Muscle of back (tissue), 13 donors: ENCODE measurements at places on chromosomes 7 and 10.

DNA sequence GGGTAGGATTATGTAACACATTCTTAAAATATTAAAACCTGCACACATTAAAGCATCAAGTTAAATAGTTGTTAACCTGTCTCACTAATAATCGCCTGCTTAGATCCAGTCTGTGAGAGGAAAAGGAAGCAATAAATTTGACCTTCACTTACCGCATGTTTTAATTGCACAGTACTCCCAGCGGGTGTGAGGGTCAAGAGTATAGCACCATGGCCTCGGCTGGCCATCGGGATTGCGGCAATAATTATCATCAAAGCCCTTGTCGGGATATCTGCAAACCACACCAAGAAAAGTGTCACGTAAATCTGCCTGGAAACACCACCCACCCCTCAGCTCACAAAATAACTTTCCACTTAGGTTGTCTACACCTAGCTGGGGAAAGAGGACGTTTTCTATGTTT is 26.6 kb downstream of the HGF start:
- DNase-seq, result no peak

DNA sequence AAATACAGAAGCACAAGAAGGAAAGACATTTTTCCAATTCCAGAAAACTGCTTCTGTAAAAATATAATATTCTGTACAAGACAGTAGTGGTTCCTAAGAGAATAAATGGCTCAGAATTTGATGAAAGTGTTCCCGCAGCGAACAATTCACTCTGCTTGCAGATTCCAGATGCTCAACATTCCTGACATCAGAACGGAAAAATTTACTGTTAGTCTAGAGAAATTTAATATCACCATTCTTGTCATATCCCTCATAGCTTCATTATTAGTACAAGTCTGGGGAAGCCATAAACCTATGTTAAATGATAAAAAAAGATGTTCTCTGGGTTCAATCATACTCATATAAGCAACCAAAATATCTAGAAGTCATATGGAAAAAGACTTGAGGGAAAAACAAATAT is 83.6 kb downstream of the MPP7 start:
- DNase-seq, result peak; percentile 43

DNA sequence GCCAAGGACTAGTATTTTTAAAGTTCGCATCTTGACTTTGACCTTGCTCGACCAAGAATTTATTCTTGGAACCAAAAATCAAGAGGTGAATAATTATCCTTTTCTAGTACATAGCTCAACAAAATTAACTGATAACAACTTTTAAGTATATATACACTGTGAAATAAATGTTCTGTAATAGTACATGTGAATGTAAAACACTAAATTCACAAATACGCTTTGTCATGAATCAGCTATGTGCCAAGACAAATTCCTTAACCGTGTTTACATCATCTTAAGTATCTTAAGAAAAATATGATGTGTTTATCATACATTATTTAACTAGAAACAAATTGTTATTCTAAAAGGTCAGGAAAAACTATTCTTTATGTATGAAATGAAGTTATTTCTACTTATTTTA is 83.3 kb downstream of the CUL2 start:
- DNase-seq, result no peak

DNA sequence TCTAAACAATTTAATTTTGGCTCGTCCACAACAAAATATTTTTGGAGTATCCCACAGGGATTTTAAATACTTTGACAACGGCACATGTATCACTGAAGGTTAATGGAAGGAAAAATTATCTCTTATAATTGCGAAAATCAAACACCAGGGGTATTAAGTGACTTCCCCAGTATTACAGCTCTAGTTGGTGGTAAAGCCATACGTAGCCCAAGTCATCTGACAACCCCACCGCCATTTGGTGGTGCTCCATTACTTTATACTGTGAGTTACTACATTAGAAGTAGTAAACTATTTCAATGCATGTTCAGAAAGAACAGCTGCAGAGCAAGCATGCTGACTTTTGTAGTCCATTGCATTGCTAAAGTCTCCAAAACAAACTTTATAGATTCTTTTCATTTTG is 179.7 kb downstream of the HGF start:
- peak; percentile 26 for DNase-seq

DNA sequence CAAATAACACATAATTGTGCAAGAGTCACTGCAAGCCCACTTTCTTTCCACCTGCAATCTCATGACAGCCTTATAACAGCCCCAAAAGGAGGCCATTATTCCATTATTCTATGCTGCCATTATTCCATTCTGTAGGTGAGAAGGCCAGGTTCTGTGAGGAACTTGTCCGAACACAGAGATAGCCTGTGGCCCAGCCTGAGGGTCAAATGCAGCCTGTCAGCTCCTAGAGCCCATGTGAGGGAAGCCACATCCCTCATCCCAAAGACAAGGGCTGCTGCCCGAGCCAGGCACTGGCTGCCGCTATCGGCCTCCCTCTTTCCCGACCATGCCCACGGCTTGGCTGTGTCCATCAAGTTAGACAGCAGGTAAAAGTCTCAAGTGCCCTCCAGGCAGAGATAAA is 24.1 kb upstream of the C10orf71 start:
- no peak for DNase-seq

DNA sequence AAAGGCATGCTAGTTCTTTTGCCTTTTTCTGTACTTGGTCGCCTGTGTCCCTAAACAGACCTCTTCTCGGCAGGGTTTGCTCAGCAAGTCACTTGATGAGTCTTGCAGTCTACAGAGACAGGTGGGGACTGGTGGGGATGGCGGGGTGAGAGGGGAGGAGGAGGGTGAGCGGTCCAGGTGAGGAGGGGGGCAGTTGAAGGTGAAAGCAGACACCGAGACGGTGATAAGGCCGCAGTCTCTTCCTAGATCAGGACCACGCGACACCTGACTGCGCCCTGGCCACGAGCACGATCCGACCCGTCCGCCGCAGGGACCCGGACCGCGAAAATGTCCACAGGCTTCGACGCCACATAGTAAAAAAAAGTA is 566 bp downstream of the ASNS start:
- DNase-seq, result no peak

GRCh38 chr10:123331438-123331837 is 177.2 kb downstream of the BUB3 start:
- no peak for DNase-seq

DNA sequence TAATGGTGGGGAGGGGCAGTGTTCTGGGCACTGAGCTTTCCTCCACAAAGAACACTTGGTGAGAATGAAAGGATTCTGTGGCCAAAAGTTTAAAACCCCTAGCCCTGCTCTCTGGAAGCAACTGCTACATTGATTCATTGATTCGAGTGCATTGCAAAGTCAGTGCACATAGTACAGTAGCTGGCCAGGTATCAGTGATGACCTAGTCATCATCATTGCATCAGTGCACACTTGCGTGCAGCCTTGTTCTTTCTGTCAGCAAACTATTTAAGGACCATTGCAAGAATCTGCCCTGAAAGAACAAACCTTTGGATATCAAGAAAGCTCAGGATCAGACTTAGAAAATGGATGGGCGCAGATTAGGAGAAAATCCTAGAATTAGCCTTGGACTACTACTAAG is 47.4 kb downstream of the CUL1 start:
- no peak for DNase-seq

DNA sequence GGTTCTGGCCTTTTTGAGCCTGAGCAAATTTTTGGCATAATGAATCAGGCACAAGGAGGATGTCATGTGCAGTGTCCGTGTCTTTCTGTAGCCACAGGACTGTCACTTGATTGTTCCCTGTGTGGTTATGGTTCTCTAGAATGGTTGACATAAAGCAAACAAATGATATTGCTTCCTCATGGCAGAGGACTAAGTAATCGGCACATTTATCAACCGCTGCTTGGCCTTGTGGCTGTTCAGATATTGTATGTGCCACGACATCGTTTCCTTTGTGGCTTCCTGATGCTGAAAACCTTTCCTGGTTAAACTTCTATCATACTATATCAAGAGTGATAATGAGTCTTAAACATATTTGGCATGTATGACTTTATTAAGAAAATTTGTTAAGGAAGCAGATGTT is 598.8 kb downstream of the SUGCT start:
- no peak for DNase-seq

DNA sequence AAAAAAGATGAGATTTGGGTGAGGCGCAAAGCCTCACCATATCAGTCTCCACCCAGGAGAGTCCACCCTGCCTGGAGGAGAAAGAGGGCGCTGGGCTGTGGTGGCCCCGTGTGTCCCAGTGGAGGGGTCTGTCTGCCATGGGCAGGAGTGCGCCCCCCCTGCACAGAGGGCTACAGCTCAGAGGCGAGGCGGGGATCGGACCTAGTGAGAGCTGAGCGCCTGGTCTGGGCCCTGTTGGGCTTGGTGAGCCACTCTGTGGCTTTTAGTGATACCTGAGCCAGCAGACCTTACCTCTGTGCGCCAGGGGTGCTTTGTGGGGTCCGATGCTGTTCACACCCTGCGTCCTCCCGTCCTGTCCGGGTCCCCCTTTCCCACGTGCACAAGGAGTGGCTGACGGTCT is 25.9 kb upstream of the GNA12 start:
- DNase-seq, result no peak

DNA sequence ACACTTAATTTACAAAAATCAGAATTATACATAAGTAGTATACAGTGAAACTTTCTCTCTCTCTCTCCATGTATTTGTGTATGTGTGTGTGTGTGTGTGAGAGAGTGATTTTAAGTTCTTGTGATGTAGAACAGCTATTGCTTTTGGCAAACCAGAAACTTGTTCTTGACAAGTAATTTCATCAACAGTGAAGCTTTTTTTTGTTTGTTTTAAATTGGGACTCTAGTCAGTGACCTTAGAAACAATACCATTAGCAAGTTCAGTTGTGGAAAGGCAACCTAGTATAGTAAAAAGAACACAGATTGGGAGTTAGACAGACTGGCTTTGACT is 319.1 kb downstream of the PTEN start:
- no peak for DNase-seq

DNA sequence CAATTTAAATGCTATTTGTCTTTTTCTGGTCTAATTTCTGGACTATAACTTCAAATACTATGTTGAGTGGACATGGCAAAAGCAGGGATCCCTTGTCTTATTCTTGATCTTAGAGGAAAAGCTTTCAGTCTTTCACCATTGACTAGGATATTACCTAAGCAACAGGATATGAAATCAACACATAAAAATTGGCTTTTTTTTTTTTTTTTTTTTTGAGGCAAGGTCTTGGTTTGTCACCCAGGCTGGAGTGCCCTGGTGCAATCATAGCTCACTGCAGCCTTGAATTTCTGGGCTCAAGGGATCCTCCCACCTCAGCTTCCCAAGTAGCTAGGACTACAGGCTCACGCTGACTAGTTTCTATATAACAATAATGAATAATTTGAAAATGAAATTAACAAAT is 90.8 kb downstream of the JMJD1C start:
- no peak for DNase-seq

DNA sequence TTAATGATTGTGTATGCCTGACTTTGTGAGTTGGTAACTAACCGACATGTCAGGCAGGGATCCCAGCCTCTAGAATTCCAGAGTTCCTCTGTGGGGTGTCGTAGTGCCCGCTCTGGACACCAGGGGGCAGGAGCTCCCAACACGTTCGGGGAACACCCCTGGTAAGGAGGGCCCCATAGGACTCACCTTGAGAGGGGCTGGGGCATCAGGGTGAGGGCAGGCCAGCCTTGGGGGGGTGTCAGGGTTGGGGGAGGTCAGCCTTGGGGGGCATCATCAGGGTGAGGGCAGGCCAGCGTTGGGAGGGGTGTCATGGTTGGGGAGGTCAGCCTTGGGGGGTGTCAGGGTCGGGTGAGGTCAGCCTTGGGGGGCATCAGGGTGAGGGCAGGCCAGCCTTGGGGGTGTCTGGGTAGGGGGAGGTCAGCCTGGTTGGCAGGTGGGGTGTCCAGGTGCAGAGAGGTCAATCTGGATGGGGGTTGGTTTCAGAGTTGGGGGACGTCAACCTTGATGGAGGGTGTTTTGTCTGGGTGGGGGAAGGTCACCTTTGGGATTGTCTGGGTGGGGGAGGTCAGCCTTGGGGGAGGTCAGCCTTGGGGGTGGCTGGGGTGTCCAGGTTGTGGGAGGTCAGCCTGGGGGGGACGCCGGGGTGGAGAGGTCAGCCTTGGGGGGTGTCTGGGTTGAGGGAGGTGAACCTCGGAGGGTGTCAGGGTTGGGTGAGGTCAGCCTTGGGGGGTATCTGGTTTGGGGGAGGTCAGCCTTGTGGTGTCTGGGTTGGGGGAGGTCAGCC is 45.6 kb upstream of the SUN1 start:
- peak; percentile 70 for DNase-seq

- DNase-seq, result peak; percentile 73
Observed at GRCh38 chr10:17214971-17215781, 12.9 kb upstream of the VIM start.

DNA sequence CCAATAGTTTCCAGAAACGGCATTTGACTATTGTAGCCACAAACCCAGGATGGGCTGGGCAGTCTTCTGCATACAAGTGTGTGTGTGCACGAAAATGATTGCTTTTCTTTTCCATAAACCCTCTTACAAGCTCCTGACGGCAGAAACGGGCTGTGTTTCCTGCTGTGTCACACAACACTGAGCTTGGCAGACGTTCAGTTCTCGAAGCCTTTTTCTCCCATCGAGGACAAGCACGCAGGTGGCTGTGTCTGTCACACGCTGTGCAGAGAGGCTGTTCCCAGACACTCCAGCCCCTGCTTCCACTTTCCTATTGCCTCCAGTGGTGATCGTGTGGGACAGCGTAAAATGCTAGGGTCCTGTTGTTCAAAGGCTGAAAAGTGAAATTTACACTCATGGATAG is 32.1 kb downstream of the RBAK start:
- peak; percentile 19 for DNase-seq

GRCh38 chr7:25770235-25770634 is 381.8 kb upstream of the NFE2L3 start:
- DNase-seq, result no peak

GRCh38 chr7:121002-121785 is 71.2 kb upstream of the FAM20C start:
- DNase-seq, result peak; percentile 65

GRCh38 chr10:112140110-112140970 is 43.2 kb downstream of the GPAM start:
- peak; percentile 36 for DNase-seq

GRCh38 chr7:47579458-47579857 is 2.5 kb downstream of the TNS3 start:
- DNase-seq, result no peak

DNA sequence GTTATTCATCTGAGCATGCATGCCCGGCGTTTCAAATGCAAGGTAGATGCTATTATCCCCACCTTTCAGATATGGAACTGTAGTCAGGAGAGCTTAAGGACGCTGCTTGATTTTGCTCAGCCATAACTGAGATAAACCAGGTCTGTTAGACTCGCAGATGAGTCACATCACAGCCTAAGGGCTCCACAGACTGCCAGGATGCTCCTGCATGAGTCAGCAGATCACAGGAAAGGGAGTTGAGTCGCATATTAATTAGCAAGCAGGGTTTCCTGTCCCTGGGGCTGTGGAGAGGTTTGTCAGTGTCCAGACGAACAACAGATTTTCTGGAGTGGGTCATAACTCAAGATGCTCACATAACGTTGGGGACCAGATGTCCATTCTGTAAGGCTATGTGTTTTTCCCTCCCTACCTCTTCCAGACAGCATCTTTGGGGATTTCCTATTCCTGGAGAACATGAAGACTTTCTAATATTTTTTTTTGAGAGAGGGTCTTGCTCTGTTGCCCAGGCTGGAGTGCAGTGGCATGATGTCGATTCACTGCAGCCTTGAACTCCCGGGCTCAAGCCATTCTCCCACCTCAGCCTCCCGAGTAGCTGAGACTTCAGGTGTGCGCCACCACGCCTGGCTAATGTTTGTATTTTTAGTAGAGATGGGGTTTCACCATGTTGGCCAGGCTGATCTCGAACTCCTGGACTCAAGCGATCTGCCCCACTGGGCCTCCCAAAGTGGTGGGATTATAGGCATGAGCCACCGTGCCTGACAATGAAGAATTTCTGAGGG is 36.7 kb downstream of the PFKFB3 start:
- DNase-seq, result peak; percentile 94
